ENCODE measurements at places on chromosomes 13 and 19.

DNA sequence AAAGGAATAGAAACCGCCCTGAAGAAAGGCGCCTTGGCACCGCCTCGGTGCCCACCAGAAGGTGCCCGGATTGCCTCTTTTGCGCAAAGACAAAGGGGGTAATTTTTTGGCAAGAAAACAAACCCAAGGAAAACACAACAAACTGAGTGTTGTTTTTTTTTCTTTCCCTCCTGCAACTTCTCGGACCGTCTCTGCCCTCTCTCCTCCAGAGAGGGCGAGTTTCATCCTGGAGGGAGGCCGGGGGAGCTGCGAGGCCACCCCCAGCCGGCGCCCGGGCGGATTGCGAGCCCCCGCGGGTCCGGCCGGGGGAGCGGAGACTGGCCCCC is 2.3 kb downstream of the ZNF536 start:
- no peak for DNase-seq

- no peak for DNase-seq
Measured at GRCh38 chr13:45447050-45447661, 17.6 kb upstream of the COG3 start.

- no peak for DNase-seq
Measured at GRCh38 chr19:35907377-35907745, 734 bp downstream of the TYROBP start.

- no peak for DNase-seq
Measured at GRCh38 chr19:426725-427445, 17.9 kb upstream of the C2CD4C start.

DNA sequence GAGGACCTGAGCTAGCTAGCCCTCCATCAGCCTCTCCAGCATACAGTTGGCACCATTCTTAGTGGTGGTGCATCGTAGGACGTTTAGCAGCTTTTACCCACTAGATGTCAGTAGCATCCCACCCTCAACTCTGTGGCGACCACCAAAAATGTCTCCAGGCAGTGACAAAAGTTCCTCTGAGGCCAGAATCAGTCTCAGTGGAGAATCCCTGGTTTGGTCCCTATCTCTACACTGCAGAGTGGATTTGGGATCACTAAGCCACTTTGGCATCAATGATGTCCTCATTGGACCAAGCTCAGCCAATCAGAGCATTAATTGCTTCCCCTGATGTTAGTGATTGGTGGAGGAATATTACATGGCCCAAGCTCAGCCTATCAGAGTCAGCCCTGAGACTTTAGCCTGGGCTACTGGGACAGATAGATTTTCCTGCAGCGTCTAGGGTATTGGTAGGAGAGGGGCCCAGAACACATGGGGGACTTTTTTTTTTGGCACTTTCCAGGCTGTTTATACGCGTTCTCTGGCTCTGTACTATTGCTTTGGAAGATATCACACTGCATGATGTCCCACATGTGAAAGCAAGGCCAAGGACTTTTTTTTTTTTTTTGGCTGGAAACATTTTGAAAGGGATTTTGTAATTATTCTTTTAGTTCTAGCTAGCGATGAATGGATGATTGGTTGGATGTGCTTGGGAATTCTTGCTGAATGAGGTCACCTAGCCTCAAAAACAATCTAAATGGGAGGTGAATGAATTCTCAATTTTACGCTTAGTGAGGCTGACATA is 7.0 kb downstream of the TMEM221 start:
- DNase-seq = no peak

- no peak for DNase-seq
Measured at GRCh38 chr13:51956717-51957116, 54.5 kb downstream of the ATP7B start.

DNA sequence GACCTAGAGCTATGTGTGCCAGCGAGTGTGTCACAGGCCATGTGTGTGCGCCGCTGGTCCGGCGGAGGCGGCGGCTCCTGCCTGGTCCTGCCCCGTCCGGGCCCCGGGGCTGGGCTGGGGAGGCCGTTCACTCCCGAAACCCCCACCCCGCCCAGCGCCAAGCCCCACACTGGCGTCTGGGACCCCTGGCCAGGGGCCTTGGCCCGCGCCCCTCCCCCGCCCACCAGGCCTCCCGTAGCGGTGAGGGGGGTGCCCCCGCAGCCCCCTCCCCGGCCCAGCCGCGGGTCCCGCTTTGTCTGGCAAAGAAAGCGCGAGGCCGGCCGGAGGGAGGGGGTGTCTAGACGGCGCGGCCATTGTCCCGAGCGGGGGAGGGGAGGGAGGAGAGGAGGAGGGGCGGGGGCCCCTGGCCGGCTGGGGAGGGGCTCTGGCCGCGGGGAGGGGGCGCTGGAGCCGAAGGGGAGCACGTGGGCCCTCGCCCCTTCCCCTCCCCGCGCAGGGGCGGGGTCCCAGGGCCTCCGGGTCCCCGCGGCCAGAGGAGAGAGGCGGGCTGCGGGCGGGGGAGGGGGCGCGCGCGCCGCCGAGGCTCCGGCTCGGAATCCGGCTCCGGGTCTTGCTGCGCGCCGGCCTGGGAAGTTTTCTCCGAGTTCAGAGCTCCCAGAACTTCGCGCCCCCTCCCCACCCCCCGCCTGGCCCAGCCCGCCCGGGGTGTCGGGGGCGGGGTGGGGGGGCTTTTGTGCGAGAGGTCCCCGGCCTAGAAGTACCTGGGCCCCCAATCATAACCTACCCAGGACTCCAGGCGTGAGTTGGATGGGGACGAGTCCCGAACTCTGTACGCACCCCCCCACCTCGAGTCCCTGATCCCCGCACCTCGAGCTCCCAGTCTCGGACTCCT is 888 bp downstream of the NOTCH3 start:
- DNase-seq = no peak

GRCh38 chr19:41322451-41322850 is 12.5 kb downstream of the CCDC97 start:
- no peak for DNase-seq

DNA sequence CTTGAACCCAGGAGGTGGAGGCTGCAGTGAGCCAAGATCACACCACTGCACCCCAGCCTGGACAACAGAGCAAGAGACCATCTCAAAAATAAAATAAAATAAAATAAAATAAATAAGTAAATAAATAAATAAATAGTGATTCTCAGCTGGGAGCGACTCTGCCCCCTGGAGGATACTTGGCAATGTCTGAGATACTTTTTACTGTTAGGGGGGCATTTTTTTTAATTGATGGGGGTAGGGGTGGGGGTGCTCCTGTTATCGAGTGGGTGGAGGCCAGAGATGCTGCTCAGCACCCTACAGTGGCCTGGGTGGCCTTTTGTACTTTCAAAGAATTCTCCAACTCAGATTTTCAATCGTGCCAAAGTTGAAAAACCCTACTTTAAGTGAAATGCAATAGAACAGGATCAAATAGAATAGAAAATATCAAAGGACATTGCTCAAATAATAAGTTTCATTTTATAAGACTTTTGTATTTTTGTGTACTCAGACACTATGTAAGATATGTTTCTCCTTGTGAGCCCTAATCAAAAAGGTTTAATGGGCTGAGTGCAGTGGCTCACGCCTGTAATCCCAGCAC is 7.1 kb upstream of the CLPP start:
- no peak for DNase-seq

DNA sequence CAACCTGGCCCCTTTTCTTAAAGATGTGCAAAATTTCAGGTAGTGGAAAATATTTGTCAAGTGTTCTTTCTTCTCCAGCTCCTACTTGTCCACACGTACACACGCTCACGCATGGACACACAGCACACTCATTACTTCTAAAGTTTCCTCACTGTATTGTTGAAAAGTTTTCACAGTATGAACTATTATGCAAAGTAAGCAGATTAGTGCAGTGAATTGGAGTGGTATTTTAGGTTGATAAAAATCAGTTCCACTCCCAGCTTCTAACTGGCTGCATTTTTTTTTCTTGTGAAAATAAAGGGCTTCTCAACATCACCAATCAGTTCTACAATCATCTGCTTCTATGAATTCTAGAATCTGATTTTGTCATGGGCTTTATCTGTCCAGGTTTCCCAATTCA is 264.5 kb downstream of the DCT start:
- DNase-seq = no peak

DNA sequence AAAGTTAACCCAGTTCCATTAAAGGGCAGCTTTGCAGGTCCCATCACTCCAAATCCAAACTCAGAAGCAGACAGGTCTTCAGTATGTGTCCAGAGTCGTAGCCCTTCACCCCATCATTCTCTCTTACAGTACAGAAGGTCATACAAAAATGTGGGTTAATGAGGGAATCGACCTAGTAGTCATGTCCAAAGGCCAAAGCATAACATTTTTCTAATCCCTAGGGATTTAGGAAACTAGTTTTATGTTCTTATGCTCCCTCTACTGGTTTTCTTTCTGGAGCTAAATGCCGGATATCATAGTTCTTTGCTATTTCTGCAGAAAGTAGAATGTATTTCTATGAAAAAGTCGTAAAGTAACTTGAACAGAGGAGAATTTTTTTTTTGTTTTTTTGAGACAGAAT is 72.2 kb downstream of the DHRS12 start:
- no peak for DNase-seq

GRCh38 chr13:32134241-32135055 is 102.9 kb downstream of the FRY start:
- DNase-seq = no peak

DNA sequence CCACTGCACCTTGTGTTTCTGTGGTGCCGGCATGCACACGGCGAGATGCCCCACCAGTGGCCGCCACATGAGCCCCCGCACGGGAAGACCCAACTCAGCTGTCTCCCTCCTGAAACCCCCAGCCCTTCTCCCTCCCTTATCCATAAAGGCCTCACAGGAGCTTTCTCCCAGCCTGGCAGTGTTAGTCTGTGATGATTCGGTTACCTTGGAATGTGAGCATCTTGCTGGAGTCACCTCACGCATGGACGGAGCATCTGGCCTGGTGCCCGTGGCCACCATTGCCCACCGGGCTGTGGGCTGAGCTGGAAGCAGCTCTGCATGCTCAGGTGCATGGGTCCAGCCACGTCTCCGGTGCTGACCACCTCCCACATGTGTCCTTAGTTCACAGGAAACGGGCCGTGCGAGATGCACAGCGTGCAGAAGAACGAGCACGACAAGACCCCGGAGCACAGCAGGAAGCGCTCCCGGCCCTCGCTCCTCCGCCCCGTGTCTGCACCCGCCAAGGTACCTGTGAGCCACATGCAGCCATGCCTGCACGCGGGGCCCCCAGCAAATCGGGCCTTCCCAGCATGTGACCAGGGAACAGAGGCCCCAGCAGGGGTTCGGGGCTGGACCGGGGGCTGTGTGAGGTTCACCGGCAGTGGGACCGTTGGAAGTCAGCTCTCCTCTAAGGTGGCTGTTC is 22.0 kb downstream of the SIN3B start:
- no peak for DNase-seq

GRCh38 chr13:114095486-114095885 is 36.9 kb downstream of the RASA3 start:
- DNase-seq = no peak

DNA sequence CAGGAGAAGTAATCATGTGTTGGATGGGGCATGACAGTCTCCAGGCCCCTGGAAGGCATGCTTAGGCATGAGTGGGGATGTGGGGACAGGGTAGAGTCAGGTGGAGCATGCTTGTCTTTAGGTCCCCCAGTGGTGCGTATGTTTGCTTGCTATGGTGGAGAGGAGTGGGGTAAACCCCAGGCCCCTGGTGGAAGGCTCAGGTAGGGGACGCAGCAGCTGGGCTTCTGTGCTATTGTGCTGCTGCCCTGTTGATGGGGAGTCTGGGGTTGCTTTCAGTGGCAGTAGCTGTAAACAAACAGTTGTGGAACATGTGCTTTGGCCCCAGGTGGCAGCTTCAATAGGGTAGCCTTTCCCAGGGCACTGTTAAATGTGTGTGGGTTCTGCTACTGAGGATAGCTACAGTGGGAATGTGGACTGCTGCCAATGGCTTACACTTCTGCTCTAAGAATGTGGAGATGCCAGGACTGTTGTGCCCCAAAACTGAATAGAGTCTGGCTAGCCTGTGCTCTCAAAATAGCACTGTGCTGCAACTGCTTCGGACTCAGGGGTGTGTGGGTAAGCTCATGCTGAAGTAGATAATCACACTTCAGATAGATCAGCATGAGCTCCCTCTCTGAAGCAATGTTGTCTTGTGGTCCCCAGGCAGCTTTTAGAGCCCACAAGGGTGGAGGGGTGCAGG is 1257.3 kb downstream of the DIAPH3 start:
- no peak for DNase-seq

GRCh38 chr13:110291286-110291685 is 15.7 kb downstream of the COL4A1 start:
- DNase-seq = no peak

- no peak for DNase-seq
Measured at GRCh38 chr13:86486582-86486981, 687.4 kb upstream of the SLITRK6 start.

DNA sequence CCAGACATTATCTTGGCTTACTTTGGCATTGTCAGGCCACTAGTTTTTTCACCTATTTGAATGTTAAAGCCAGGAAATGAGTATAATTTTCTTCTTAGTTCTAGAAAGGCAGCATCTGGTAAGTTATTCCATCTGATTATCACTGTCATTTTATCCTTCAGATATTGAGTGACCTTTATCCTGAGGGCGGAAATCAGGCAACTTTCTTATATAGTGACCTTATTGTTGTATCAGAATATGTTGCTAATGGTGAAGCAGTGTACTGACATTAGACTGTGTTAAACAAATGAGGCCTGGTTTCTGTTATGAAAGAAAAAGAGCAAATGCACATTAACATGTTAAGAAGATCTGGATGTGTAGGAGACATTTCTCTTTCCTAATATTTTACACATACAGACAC is 5.4 kb upstream of the NDFIP2 start:
- DNase-seq = no peak

DNA sequence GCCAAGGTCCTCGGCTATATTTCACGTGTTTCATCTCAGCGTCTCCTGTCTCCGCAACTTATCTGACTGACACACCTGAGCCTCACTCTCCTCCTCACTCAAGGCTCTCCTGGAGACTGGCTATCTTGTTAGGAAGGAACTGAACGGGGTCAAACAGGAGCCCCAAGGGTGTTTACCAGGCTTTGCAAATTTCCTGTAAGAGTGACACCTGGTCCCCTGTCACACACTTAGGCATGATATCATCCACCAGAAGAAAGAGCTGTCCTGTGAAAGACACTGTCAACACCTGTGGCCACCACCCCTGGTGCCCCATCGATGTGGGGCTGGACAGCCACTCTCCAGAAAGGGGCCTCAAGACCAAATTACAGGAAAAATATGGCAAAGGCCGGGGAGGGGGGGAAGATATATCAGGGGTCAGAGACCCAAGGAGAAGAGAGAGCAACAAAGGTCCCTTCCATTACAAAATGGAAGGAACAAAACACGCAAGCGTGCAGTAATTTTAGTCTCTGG is 2.9 kb downstream of the CD70 start:
- DNase-seq = no peak

- no peak for DNase-seq
Measured at GRCh38 chr13:32031815-32032370, 319 bp downstream of the FRY start.

GRCh38 chr13:111298214-111298975 is 22.0 kb upstream of the TEX29 start:
- no peak for DNase-seq

GRCh38 chr13:97548138-97548537 is 114.2 kb downstream of the RAP2A start:
- no peak for DNase-seq

GRCh38 chr19:7692417-7693088 is 9.4 kb downstream of the FCER2 start:
- no peak for DNase-seq

GRCh38 chr19:40398417-40399131 is 8.6 kb upstream of the HIPK4 start:
- DNase-seq = peak; percentile 50

- DNase-seq = no peak
Measured at GRCh38 chr19:12111176-12111575, 29.0 kb downstream of the ZNF20 start.

- no peak for DNase-seq
Measured at GRCh38 chr19:12946731-12947496, 1.3 kb downstream of the RAD23A start.

- DNase-seq = no peak
Measured at GRCh38 chr13:93304868-93305613, 78.4 kb downstream of the GPC6 start.
